ENCODE measurements at places on chromosomes 6 and 20. TPM values are rescaled to one million over a fixed set of nuclear protein-coding genes. Genes with fewer than 3 reads are reported as not detected.

DNA sequence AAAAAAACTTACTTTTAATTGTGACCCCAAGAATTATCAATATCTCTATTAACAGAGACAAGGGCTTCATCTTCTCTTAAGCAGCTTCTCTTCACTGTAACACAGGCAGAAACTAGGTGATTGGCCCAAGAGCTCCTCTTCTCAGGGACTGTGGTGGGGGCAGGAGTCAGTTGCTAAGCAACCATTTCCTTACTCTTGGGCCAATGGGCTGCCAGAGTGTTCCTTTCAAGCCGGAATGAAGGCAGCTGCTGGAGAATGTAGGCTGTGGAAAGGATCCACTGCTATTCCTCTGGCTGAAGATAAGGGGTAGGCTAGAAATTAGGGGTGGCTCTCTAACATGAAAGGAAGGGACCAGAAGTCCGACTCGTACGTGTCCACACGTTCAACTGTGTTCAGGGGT lies at the start of gene SEL1L2:
TSS of gene SEL1L2 (minus strand) at position 150 of the 400 bp plus-strand sequence. CDS start at position 70, 80 bp downstream.
- H3K36me3 ChIP-seq = no peaks in the 10 kb centered on the region
- no peaks in the 10 kb centered on the region for H3K27me3 ChIP-seq
- no peak within 1 kb of the TSS for H3K27ac ChIP-seq
- no peaks in the 10 kb centered on the region for H3K4me1 ChIP-seq
- no peak for DNase-seq

DNA sequence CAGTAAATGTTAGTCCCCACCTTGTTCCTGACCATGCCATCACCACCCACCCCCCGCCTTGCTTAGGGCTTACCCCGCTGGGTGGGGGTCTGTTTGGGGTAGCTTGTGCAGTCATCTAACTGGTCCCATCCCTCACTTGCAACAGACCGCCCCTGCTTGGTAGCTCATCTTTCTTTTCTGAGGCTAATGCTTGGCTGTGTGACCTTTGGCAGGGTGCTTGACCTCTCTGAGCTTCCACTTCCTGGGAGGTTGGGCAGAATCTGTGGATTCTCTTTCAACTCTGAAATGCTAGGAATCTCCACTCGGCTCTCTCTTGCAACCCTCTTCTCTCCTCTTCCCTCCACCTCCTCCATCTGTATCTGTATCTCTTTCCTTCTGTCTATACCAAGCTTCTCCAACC lies 70.4 kb downstream of the SLC2A10 start:
- no peak for DNase-seq
- no peak overlapping the region for H3K4me3 ChIP-seq
- no peak overlapping the region for H3K27ac ChIP-seq
- no peaks in the 10 kb centered on the region for H3K36me3 ChIP-seq

DNA sequence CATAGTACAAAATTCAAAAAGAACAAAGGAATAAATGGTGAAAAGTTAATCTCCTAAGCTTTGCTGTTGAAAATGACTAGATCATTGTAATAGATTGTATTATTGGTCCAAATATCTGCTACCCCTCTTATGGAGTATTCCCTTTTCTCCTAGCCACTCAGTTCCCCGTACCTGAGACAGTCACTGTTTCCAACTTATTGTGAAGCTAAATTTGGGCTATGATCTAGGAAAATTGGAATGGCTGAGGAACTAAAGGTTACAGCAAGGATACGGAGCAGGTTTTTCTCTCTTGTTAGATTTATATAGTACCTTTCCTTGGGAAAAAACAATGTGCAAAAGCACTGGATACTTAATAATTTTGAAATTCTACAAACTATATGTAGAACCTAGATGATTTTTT lies 17.3 kb downstream of the DHX35 start:
- no peak for DNase-seq
- H3K4me3 ChIP-seq = no peak overlapping the region
- no peaks in the 10 kb centered on the region for H3K27me3 ChIP-seq
- peaks cover 14% of the 10 kb centered on the region for H3K36me3 ChIP-seq
- H3K27ac ChIP-seq = peak overlapping the region; percentile 54

Gene TFAP2B
- not detected for total RNA-seq

DNA sequence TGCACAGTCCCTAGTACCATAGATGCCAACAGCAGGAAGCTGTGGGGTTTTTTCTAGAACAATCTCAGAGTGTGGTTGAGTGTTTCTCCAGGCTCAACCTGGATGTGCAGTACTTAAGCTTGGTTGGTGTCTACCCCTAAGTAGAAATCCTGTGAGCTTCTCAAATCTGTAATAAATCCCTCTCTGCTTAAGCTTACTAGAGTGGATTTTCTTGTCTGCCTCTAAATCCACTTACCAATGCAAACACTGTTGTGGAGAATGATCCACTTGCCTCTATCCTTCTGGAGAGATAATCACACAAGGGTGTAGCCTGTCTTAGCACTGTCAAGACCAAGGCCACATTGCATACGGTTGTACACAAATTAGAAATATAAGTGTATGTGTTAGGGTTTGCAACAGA lies 43.3 kb upstream of the CLIC5 start:
- no peak for DNase-seq
- H3K4me1 ChIP-seq = peaks cover 13% of the 10 kb centered on the region
- no peak overlapping the region for H3K27ac ChIP-seq
- H3K27me3 ChIP-seq = no peaks in the 10 kb centered on the region
- no peak overlapping the region for H3K4me3 ChIP-seq

- H3K4me3 ChIP-seq = no peak overlapping the region
- peak; percentile 47 for DNase-seq
- no peaks in the 10 kb centered on the region for H3K36me3 ChIP-seq
- no peaks in the 10 kb centered on the region for H3K4me1 ChIP-seq
- H3K27me3 ChIP-seq = no peaks in the 10 kb centered on the region
Observed at GRCh38 chr6:168116975-168117899, 38.2 kb upstream of the FRMD1 start.

Gene ARMC12
- not detected for total RNA-seq

Gene SIRPD
- total RNA-seq = not detected

DNA sequence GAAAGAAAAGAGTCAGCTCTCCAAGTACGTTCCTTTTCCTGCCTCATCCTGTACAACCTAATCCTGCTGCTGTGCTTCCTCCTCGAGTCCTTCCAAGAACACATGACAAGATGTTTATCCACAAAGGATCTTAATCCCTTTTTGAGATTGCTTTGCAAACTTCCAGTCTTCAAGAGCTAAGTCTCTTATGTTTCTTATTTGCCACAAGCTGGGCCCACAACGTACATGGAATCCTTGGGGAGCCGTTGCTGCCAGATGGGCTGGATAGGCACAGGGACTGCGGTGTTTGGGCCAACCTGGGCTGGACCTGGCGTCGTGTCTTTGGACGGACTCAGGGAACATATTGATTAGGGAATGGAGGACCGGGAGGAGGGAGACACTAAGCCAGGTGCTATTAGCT lies 79.7 kb upstream of the AFDN start:
- peaks cover 13% of the 10 kb centered on the region for H3K4me1 ChIP-seq
- DNase-seq = no peak
- no peaks in the 10 kb centered on the region for H3K36me3 ChIP-seq
- no peak overlapping the region for H3K4me3 ChIP-seq
- H3K27ac ChIP-seq = no peak overlapping the region

GRCh38 chr6:42845327-42845694 lies 34.1 kb upstream of the RPL7L1 start:
- H3K27ac ChIP-seq = no peak overlapping the region
- no peaks in the 10 kb centered on the region for H3K4me1 ChIP-seq
- H3K36me3 ChIP-seq = no peaks in the 10 kb centered on the region
- no peak overlapping the region for H3K4me3 ChIP-seq
- H3K27me3 ChIP-seq = no peaks in the 10 kb centered on the region

DNA sequence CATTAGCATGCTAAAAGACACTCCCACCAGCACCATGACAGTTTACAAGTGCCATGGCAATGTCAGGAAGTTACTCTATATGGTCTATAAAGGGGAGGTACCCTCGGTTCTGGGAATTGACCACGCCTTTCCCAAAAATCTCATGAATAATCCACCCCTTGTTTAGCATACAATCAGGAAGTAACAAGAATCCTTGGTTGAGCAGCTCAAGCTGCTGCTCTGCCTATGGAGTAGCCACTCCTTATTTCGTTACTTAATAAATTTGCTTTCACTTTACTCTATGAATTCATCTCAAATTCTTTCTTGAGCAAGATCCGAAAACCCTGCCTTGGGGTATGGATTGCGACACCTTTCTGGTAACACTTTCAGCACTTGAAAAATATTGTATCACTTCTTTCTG lies 243.0 kb downstream of the BMP2 start:
- no peak overlapping the region for H3K4me3 ChIP-seq
- no peaks in the 10 kb centered on the region for H3K4me1 ChIP-seq
- DNase-seq = no peak
- H3K36me3 ChIP-seq = no peaks in the 10 kb centered on the region
- no peaks in the 10 kb centered on the region for H3K27me3 ChIP-seq

DNA sequence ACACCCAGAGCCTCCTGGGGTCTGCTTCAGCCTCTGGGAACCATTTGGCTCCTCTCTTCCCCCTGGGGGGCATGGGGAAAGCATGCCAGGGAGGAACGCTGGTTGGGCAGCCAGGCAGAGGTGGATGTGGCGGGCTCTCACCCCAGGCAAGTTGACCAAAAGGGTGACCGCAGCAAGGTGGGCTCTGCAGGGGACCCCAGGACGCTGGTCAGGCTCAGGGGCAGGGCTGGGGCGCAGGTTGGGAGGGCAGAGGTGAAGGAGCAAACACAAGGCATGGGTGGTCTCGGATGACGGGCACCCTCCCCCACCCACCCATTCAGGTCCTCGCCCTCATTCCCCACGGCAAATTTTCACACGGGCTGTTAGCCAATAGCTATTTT lies 30.2 kb upstream of the MRGBP start:
- no peak overlapping the region for H3K27ac ChIP-seq
- DNase-seq = peak; percentile 6
- peaks cover 37% of the 10 kb centered on the region for H3K27me3 ChIP-seq
- H3K4me3 ChIP-seq = no peak overlapping the region
- no peaks in the 10 kb centered on the region for H3K4me1 ChIP-seq
- no peaks in the 10 kb centered on the region for H3K36me3 ChIP-seq

Data from heart left ventricle (tissue), 16 donors.